Thymus (tissue), 14 donors: ENCODE measurements at places on chromosomes 7 and 10.

- H3K27ac ChIP-seq = no peak overlapping the region
- no peaks in the 10 kb centered on the region for H3K36me3 ChIP-seq
- DNase-seq = no peak
- no peak overlapping the region for H3K4me3 ChIP-seq
- H3K4me1 ChIP-seq = no peaks in the 10 kb centered on the region
Observed at GRCh38 chr7:100951888-100952560, 2.7 kb downstream of the MUC3A start.

- no peaks in the 10 kb centered on the region for H3K27me3 ChIP-seq
- H3K27ac ChIP-seq = no peak overlapping the region
- H3K4me1 ChIP-seq = no peaks in the 10 kb centered on the region
- H3K36me3 ChIP-seq = no peaks in the 10 kb centered on the region
- no peak overlapping the region for H3K4me3 ChIP-seq
- no peak for DNase-seq
Observed at GRCh38 chr7:105808209-105808608, 68.2 kb downstream of the ATXN7L1 start.

- no peak overlapping the region for H3K27ac ChIP-seq
- no peaks in the 10 kb centered on the region for H3K36me3 ChIP-seq
- no peak overlapping the region for H3K4me3 ChIP-seq
Observed at GRCh38 chr7:98559219-98559618, 57.9 kb upstream of the NPTX2 start.

DNA sequence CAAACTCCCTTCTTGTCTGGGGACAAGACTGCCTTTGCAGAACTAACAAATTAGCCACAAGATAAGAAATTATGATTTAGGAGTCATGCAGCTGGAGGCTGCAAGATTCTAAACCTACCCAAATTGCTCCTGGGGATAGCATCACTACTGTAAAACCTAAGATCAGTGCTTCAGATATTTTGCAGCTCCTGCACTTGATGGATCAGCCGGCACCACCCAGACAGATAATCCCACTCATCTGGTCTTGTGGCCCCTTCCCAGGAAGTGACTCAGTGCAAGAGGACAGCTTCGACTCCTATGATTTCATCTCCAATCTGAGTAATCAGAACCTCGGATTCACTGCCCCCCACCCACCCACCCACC, 181.9 kb downstream of the AKR1D1 start:
- no peak for DNase-seq
- no peak overlapping the region for H3K27ac ChIP-seq
- H3K36me3 ChIP-seq = no peaks in the 10 kb centered on the region

- H3K27me3 ChIP-seq = peaks cover 2% of the 10 kb centered on the region
- no peak for DNase-seq
- H3K36me3 ChIP-seq = peaks cover 40% of the 10 kb centered on the region
- no peak overlapping the region for H3K4me3 ChIP-seq
Observed at GRCh38 chr7:149850007-149850594, 11.9 kb downstream of the ZNF862 start.

DNA sequence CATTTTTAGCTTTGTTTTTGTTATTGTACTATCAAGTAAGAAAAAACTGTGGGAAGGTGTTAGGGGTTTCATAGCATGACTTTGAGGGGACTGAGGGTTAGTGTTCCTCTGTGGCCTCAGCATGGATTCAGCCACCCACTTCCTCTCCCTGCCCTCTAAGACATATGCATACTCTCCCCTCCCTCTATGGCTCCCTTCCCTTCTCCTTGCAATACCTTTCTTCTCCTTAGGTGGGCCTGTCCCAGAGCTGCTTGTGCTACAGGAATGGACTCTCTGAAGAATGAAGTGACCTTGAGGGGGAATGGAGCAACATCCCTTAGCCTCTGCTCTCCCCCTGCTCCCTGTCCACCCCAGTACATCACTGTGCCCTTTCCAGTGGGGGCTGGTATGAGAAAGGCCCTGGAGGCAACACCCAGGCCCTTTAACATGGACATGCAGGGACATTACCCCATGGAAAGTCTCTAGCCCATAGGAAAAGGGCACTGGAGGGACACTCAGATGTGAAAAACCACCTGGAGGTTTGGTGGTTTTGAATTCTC, 22.4 kb downstream of the CDH23 start:
- no peaks in the 10 kb centered on the region for H3K27me3 ChIP-seq
- H3K4me1 ChIP-seq = no peaks in the 10 kb centered on the region
- H3K4me3 ChIP-seq = no peak overlapping the region
- H3K36me3 ChIP-seq = no peaks in the 10 kb centered on the region
- DNase-seq = no peak

- no peak overlapping the region for H3K27ac ChIP-seq
- no peaks in the 10 kb centered on the region for H3K36me3 ChIP-seq
- H3K4me3 ChIP-seq = no peak overlapping the region
- peaks cover 13% of the 10 kb centered on the region for H3K4me1 ChIP-seq
- no peak for DNase-seq
Observed at GRCh38 chr10:31152421-31153135, 120.9 kb upstream of the ZNF438 start.

- H3K36me3 ChIP-seq = no peaks in the 10 kb centered on the region
- H3K27ac ChIP-seq = no peak overlapping the region
- no peak for DNase-seq
- peaks cover 45% of the 10 kb centered on the region for H3K4me1 ChIP-seq
- no peak overlapping the region for H3K4me3 ChIP-seq
- no peaks in the 10 kb centered on the region for H3K27me3 ChIP-seq
Observed at GRCh38 chr7:30475580-30475979, 3.0 kb downstream of the NOD1 start.

DNA sequence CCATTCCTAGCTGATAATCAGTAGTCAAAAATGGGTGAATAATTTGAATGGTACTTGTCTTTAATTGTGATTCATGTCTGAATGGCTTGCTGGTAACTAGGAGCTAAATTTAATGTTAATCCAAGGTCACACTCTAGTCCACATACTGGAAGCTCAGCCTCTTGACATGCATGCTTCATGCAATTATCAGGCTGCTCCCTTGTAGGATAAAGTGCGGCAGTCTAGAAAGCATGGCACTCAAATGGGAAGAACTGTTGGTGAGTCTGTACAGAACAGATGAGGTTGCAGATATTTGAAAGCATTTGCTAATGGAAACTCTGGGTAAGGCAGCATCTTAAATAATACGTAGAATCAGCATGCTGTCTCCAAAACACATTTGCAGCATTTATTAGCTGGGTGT, 499.4 kb downstream of the AUTS2 start:
- H3K27me3 ChIP-seq = no peaks in the 10 kb centered on the region
- no peak overlapping the region for H3K4me3 ChIP-seq
- no peak overlapping the region for H3K27ac ChIP-seq
- DNase-seq = no peak
- no peaks in the 10 kb centered on the region for H3K4me1 ChIP-seq

GRCh38 chr7:152340161-152340560, 95.6 kb downstream of the KMT2C start:
- no peak overlapping the region for H3K27ac ChIP-seq
- no peak for DNase-seq
- H3K4me1 ChIP-seq = no peaks in the 10 kb centered on the region
- no peak overlapping the region for H3K4me3 ChIP-seq
- peaks cover 4% of the 10 kb centered on the region for H3K36me3 ChIP-seq

- no peak overlapping the region for H3K4me3 ChIP-seq
- H3K27me3 ChIP-seq = peaks cover 11% of the 10 kb centered on the region
- H3K36me3 ChIP-seq = no peaks in the 10 kb centered on the region
- DNase-seq = no peak
- H3K4me1 ChIP-seq = no peaks in the 10 kb centered on the region
Observed at GRCh38 chr10:117441812-117442443, 66.7 kb upstream of the PDZD8 start.

DNA sequence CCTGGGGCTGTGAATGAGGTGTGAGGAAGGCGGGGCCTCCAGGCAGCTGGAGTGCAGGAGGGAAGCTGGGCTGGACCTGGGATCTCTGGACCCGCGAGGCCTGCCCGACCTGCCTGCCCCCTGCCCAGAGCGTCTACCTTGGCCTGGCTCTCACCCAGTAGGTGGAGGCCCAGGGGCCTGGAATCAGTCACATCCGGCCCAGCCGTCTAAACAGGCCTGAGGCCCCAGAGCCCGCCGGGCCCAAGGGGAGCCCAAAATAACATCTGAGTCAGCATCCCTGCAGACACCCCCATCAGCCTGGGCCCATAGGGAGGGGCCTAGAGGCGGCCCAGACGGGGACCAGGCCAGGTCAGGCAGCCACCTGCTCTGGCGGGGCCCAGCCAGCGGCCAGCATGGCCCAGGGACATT, 15.1 kb upstream of the ELN start:
- no peaks in the 10 kb centered on the region for H3K27me3 ChIP-seq
- H3K4me3 ChIP-seq = no peak overlapping the region
- no peaks in the 10 kb centered on the region for H3K36me3 ChIP-seq
- no peaks in the 10 kb centered on the region for H3K4me1 ChIP-seq
- no peak overlapping the region for H3K27ac ChIP-seq

DNA sequence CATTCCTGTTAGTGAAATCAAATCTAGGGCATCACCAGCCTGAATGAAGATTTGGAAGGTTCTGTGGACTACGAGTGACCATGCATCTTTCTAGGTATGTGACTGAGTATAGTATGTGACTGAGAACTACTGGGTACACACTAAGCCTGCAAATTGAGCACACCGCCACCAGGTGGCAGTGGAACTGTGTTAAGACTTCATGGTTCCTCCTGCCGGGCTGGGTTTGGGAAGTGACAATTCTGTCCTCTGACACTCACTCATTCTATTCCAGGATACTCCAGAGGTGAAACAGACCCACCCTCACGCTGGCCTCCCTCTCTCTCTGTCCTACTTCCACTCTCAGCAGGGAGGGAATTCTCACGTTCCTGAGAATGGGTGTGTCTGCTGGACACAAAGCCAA, 84.0 kb upstream of the TMEM248 start:
- H3K4me3 ChIP-seq = no peak overlapping the region
- no peak for DNase-seq
- H3K27ac ChIP-seq = no peak overlapping the region
- H3K27me3 ChIP-seq = no peaks in the 10 kb centered on the region

DNA sequence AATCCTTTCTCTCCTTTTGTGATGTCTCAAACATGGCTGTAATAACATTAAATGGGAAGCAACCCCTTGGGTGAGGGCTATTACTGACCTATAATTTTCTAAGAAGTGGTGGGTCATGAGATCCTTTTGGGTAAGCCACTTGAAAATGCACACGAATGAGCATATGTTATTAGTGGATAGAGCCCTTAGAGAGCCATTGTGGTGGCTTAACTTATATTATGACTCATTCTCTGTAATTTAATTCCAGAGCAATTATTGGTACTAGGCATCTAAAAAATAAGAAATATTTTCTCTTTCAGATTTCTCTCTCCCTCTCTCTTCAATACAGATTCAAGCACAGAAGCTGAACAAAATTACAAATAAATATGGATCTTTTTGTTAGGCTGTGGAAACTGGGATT, 1177.4 kb upstream of the PHF14 start:
- no peak overlapping the region for H3K4me3 ChIP-seq
- no peaks in the 10 kb centered on the region for H3K4me1 ChIP-seq
- no peak overlapping the region for H3K27ac ChIP-seq
- H3K27me3 ChIP-seq = no peaks in the 10 kb centered on the region

DNA sequence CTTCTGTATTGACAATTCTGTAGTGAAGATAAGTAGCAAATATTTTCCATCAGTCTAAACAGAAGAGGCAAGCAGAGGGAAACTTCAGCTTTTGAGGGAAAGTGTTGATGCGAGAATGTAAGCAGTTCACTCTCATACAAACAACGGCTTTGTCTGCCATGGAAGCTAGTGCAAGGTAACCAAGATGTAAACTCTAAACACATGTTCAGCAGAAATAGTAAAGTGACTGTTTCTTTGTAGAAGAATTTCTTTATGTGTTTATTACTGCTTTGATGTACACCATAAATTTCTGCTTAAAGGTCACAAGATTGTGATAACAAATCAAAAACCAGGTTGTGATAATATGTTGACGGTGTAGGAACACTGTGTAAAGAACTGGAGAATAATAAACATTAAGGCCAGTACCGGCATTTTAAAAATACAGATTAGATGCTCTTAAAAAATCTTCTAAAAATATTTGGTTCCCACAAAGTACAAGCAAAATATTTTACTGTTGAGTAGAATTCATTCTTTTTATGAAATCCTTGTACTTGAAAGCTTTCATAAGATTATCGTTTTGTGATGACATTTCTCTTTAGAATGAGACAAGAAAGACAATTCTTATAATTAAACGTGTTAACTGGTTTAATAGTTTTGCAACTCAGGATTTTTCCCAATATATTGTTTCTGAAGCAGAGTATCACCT, 34.2 kb downstream of the SEMA3C start:
- no peaks in the 10 kb centered on the region for H3K36me3 ChIP-seq
- H3K27me3 ChIP-seq = no peaks in the 10 kb centered on the region
- H3K4me1 ChIP-seq = no peaks in the 10 kb centered on the region

DNA sequence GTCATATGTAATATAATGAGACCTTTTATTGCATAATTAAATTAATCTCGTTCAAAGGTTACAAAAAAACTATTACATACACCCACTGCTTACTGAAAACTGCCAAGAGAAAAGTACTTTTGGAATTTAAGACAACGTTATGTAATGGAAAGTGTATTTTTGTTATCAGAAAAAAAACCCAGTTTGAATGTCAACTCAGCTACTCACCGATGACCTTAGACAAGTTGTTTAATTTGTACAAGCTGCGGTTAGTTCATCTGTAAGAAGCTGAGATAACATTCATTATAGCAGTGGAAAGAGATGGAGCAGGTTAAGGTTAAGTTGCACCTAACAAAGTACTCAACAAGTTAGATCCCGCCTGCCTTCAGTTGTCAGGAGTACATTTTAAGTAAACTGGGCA, 1.1 kb downstream of the PSMA2 start:
- no peak for DNase-seq
- no peaks in the 10 kb centered on the region for H3K27me3 ChIP-seq
- peak overlapping the region; percentile 77 for H3K4me3 ChIP-seq

GRCh38 chr7:151581741-151582140, 62.0 kb upstream of the RHEB start:
- H3K36me3 ChIP-seq = no peaks in the 10 kb centered on the region
- H3K27ac ChIP-seq = no peak overlapping the region
- H3K4me3 ChIP-seq = no peak overlapping the region
- no peak for DNase-seq

DNA sequence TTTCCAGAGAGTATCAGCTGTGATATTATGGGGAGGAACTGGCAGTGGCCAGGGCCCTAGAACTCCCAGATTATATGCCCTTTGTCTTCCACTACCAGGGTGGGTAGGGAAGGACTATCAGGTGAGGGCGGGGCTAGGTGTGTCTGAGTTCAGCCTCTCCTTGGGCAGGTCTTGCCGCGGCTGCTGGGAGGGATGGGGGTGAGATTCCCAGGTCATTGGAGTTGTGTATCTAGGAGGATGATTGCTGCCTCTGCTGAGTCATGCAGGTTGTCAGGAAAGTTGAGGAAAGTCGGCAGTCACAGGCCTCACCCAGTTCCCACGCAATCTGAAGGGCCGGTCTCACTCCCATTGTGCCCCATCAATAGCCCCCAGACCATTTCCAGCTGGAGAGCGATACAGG, 185.2 kb downstream of the DKK1 start:
- no peaks in the 10 kb centered on the region for H3K36me3 ChIP-seq
- no peak for DNase-seq
- no peak overlapping the region for H3K4me3 ChIP-seq
- no peaks in the 10 kb centered on the region for H3K27me3 ChIP-seq
- no peaks in the 10 kb centered on the region for H3K4me1 ChIP-seq
- no peak overlapping the region for H3K27ac ChIP-seq
